HFFc6 (cell line): ENCODE measurements at places on chromosomes 2 and 18. TPM values are rescaled to one million over a fixed set of nuclear protein-coding genes. Genes with fewer than 3 reads are reported as not detected.

DNA sequence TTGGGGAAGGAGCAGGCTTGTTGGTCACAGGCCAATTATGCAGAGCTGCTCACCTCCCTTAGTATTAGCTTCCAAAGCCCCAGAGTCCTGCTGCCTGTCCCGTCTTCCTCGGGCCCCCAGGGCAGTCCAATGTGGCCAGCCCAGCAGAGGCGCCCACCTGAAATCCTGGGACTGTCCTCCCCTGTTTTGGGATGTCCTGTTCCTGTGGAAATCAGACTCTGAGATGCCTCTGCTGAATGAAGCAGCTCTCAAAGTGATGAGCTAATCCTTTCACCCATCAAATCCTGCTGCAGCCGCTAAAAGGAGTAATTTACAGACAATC lies 105.3 kb downstream of the CABLES1 start:
- no peak for DNase-seq

- no peak for DNase-seq
Observed at GRCh38 chr2:42286268-42286946, 74.6 kb downstream of the COX7A2L start.

DNA sequence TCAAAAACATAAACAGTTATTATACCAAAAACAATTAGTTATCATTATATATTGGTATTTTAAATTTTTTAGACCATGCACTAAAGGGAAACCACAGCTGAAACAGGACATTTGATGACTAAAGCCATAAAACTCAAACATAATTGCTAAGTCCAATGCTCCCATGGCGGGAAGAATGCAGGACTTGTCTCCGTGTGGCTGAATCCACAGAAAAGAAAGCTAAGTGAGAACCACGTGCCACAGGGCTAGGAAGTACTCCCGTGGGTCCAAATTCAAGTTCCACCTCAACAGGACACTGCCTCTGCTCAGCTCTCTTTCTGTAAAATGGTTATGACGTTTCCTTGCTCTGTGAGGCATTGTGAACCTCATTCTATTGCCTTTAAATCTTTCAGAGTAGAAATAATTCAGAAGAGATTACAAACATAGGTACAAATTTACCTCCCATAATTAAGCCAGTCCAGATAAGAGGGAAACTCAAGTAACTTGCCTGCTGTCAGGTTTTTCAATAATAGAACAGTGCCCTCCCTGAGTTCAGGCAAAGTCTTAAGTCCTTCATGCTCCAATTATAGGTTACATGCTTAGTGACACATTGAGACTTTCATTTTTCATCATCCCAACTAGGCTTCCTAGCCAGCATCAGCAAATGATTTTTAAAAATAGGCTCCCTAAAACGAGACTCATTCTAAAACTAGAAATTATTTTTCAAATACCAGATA lies 36.7 kb downstream of the FTCDNL1 start:
- no peak for DNase-seq

DNA sequence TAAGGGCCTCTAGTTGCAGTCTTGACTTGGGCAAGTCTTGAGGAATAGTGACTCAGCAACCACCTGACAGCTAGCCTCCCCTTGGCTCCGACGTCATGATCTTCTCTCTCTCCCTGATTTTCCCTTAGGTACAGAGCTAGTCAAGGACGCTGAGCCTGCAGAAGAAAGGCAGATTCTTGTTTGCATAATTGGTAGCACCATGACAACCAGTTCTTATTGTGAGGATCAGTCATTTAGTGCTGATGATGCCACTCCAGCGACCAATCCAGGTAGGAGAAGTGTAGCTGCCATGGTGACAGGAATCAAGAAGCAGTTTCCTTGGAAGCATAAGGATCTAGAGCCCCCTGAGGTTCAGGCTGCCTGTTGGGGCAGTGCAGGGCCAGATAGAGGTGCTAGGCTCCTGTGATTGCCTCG lies 2.8 kb upstream of the RESP18 start:
- DNase-seq, result no peak

DNA sequence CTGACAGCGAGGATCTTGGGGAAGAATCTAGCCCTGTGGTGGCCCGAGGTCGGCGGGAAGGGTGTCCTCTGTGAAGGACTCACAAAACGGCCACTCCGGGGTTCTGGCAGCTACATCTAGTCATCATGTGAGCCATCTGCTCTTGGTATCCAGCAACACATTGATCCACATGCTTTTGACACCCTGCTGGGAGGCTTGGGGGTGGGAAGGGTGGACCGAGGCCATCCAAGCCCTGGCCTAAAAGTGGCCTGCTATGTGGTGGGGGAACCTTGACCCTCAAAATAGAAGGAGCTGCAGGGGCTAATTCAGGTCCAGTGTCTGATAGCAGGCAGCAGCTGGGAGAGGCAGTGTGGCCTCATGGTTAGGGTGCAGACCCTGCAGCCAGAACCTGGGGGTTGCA lies 145.7 kb downstream of the CELF4 start:
- DNase-seq, result no peak

- no peak for DNase-seq
Observed at GRCh38 chr2:204059016-204059415, 122.5 kb downstream of the ICOS start.

- peak; percentile 28 for DNase-seq
Observed at GRCh38 chr2:106638043-106638442, 150.9 kb downstream of the CD8B2 start.

DNA sequence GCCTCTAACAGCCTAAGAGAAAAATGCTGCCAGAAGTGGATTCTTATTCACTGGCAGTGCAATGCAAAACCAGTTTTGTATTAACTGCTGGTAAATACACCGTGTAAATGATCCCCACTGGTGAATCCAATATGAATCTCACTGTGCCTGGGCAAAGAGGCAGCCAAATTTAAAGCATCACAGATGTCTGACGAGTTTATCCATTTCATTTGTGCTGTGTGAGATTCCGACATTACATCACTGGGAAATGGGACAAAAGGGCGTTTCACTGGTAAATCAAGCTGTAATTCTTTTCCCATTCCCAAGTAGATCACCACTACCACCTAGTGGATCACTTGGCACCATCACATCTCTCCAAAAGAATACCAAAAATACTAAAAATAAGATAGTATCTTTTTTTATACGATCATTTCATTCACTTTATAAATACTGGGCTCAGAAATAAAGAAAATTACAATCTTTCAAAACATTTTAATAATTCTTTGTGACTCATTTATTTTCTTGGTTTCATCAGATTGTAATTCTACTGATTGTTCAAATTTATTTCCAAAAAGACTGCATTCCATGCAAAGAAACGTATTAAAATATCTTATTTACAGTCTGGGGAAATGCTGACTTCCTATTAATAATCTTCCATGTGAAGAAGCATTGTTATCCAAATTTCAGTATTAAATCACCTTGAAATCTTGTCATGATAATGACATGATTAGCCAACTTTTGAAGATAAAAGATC lies 125.6 kb downstream of the GRB14 start:
- peak; percentile 53 for DNase-seq

- no peak for DNase-seq
Observed at GRCh38 chr2:179247318-179248023, 17.2 kb downstream of the SESTD1 start.

DNA sequence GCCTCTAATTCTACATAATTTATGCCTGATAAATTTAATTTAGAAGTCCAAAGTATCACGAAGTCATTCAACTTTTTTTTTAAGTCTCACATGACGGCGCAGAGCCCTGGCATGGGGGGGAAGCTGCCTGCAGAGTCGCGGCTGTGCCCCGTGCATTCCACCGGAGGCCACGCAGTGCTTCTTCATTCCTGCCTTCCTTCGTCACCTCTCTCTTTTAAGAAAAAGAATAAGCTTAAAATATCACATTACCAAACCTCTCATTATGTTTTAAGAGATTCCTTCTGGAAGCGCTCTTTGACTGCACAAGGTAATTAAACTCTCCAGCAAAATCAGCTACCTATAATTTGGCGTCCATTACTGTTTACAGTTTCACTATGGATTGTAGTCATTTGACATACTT lies 20.3 kb upstream of the KIDINS220 start:
- no peak for DNase-seq

GRCh38 chr2:106562268-106563186 lies 75.4 kb downstream of the CD8B2 start:
- no peak for DNase-seq

DNA sequence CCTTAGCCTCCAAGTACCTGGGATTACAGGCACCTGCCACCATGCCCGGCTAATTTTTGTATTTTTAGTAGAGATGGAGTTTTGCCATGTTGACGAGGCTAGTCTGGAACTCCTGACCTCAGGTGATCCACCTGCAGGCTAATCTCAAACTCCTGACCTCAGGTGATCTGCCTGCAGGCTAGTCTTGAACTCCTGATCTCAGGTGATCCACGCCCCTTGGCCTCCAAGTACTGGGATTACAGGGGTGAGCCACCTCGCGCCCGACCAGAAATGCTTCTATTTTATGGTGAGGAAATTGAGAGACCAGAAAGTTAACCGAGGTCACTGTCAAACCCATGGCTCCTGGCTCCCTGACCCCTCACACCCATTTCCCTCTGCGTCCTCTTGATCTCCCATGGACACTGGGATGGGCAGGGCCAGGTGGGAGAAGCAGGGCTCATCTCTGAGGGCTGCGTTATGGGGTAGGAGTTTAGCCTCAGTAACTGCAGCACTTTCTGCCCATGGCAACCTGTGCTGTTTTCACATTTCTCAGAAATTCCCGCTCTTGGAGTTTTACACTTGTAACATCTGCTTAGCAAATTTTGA lies 210.0 kb downstream of the AGAP1 start:
- no peak for DNase-seq

DNA sequence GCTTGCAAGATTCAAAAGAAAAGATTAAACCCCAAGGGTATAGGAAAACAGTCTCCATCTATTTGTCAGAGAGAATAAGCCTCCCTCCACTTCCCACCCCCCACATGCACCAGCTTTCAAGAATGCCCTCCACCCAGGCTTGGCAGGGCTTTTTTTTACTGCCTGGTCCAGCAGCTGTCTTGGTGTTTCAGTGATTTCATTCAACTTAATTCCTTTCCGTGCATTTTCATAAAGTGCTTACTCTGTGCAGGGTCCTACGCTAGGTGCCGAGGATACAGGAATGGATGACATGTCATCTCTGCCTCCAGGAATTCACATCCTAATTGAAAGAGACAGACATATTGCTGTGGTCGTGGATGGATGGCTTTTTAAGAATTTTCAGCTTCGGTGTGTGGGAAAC lies 117.9 kb downstream of the LRATD1 start:
- no peak for DNase-seq

- DNase-seq, result no peak
Observed at GRCh38 chr2:170077830-170078569, 99.9 kb upstream of the MYO3B start.

DNA sequence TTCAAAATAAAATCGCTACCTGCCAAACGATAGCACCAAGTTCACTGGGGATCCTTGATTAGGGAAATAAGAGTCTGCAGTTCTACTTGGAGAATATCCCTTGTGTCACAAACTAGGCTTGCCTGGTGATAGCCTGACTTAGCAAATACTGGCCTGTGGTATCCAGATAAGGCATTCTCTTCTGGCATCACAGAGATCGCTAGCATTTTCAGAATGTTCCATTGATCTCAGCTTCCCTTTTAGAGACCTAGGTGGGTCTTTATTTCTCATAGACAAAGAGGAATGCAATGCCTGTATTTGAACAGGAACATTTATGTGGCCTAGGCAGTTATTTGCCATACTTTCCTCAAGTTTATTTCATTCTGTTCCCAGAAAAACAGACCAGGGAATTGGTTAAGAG lies 349.1 kb downstream of the STK39 start:
- DNase-seq, result no peak

DNA sequence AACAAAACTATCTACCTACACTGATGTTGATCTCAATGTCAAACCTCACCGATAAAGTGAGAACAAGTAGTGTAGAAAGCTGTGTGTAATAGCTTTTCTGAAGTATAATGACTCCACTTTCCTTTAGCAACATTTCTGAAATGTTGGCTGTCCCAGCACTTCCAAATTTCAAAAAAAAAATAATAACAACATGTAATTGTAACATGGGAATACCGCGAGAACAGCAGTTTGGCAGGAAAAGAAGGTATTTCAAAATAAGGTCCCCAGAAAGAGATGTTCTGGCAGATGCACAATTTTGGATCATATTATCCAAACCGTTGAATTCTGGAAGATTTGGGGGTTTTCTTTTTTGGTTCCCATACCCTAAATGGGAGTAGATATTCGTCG lies 352.0 kb downstream of the ARHGAP15 start:
- DNase-seq, result no peak

DNA sequence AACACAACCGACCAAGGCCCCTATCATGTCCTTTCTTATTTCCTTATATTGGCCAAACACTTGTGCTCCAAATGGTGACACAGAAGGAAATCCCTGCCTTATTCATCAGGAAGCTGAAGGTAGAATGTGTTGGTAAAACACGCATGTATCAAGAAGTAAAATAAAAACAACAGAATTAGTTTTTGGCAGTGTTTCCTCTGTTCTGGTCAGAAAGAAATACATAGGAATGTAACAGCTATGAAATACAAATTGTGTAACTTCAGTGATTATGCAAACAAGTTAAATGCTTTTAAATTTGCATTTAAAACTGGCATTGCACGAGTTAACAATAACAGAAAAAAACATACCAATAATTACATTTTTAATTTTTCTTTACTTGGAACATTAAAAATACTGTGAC lies 19.3 kb downstream of the ST6GAL2 start:
- DNase-seq, result no peak

The IL36G gene
- not detected in 2 replicates for total RNA-seq

The SPATA3 gene
- total RNA-seq, result not detected in 2 replicates

The SFT2D3 gene
- 2.9 to 3.2 TPM (median 3.0 TPM) in 3 replicates for total RNA-seq

The DHRS9 gene
- not detected in 3 replicates for total RNA-seq

The TOGARAM2 gene
- not detected in 3 replicates for total RNA-seq

The ACP1 gene
- 88.7 to 95.3 TPM (median 92.0 TPM) in 3 replicates for total RNA-seq

The KCNG2 gene
- total RNA-seq, result not detected in 3 replicates

The PHOSPHO2 gene
- total RNA-seq, result 1.2 to 1.6 TPM (median 1.6 TPM) in 3 replicates

The OTOS gene
- not detected in 3 replicates for total RNA-seq
